ENCODE measurements at places on chromosomes 16 and 17.

DNA sequence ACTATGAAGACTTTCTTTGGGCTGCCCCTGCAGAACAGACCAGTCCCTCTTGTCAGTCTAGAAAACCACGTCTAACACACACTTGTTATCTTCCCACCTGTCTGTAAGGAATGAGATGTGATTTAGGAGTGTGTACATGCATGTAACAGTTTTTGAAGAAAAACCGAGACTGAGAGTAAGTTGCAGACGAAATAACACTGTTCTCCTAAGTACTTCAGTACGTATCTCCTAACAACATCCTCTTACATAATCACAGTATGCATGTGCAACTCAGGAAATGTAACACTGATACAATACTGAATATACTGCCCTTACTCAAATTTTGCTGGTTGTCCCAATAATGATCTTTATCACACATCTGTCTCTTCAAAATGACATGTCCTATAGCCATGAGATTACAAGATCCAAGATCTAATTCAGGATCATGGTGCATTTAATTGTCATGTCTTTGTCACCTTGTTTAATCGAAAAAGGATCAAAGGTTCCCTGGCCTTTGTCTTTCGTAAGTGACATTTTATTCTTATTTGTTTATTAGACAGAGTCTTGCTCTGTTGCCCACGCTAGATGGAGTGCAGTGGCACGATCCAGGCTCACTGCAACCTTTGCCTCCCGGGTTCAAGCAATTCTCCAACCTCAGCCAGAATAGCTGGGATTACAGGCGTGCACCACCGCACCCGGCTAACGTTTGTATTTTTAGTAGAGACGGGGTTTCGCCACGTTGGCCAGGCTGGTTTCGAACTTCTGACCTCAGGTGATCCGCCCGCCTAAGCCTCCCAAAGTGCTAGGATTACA lies 25.6 kb downstream of the CREBBP start:
- no peak for DNase-seq

DNA sequence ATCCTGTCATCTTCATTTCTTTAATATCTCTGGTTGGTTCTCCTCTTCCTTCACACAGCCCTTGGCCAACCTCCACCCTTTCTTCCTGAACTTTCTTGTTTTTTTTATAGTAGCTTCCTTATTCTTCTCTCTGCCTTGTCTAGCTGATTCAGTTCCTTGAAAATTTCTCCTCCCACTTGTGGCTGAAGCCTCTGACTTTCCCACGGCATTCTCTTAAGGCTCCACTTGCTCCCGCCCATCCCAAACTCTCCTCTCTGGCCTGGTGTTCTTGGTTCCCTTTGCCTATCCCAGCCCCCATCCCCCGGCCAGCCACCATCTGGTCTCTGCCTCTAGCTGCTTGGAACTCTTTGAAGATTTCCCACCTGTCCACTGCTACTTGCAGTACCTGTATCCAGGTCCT lies 29.1 kb downstream of the NLRP1 start:
- no peak for DNase-seq

GRCh38 chr17:63517825-63518534 lies 5.2 kb upstream of the KCNH6 start:
- DNase-seq, result no peak

DNA sequence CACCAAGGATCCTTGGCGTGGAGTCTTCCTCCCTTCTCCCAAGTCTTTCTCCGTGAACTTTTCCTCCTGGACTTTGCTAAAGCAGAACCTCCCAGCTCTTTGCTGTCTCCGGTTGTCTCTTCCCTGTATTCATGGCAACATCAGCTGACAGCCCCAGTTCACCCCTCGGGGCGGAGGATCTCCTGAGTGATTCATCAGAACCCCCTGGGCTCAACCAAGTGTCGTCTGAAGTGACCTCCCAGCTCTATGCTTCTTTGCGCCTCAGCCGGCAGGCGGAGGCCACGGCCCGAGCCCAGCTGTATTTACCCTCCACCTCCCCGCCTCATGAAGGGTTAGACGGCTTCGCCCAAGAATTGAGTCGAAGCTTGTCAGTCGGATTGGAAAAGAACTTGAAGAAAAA lies 943 bp downstream of the CNTROB start:
- DNase-seq, result no peak

Measured in stimulated activated CD4-positive, alpha-beta T cell treated with anti-CD3 and anti-CD28 coated beads, TNF-alpha, amount 100 ng/mL, for 1 hour (primary cell).